Cerebellar nuclear complex (tissue), 1 donor: ENCODE measurements at places on chromosomes 7 and 10.

DNA sequence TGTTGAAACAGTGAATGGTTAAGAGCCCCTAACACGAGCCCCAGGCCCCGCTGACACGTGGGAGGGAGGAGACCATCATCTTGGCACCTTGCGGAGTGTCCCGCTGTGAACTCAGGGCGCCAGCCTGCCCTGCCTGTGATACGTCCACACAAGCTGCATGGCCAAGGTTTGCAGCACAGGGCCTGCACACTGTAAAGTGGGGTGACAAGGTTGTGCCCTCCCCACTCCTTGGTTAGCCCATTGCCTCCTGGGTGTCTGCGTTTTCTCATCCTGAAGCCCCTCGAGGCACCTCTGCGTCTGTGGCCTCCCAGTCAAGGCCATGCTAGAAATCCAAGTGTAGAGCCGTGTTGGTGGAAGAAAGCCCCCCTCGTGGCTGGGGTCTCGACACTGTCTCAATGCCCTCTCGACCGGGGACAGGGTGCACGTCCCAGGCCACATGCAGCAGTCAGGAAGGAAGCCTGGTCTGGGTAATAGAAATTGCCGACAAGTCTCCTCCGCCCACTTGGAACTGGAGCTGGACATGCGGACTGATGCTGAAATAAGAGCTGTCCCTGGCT lies 192.1 kb downstream of the DNAJB6 start:
- DNase-seq: no peak

DNA sequence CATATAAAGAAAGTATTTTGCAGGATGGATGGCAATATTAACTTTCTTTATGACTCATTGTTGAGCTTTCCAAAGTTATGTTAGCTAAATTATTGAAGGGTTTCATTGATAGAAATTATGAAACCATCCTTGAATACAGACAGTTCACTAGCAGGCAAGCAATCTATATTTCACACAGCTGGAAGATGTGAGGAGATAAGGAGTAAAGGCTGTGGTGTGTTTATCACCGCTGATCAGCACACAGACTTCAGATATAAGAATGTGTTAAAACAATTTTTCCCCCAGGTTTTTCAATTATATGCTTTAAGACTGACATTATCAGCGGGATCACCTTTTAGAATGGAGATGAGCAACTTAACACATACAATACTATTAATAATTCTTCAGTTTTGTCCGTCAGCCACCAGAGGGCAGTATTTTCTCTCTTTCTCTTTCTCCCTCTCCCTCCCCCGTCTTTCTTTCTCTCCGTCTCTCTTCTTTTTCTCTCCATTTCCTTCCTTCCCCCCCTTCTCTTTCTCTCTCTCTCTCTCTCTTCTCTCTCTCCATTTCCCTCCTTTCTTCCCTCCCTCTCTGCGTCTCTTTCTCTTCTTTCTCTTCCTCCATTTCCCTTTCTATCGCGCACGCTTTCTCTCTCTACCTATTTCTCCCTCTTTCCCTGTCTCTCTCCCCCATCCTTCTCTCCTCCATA lies 62.9 kb upstream of the FAM171A1 start:
- peak; percentile 58 for DNase-seq

GRCh38 chr10:85527616-85528317 lies 838.8 kb downstream of the GRID1 start:
- no peak for DNase-seq

GRCh38 chr7:20681258-20681882 lies 65.9 kb downstream of the ABCB5 start:
- no peak for DNase-seq

- DNase-seq: no peak
Observed at GRCh38 chr10:31317652-31318381, 1.2 kb upstream of the ZEB1 start.

DNA sequence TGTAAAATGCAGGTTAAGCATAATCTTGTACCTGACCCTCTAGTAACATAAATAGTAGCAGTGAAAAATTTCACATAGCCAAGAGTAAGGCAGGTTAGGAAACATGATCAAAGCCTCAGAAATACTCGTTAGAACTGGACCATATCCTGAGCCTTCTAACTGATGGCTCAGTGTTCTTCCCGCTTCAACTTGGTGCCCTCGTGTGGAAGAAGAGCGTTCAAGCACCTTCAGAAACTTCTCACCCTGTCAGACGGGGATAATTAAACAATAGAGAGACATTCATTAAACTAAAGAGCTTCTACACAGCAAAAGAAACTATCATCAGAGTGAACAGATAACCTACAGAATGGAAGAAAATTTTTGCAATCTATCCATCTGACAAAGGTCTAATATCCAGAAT lies 124.5 kb downstream of the MYOF start:
- no peak for DNase-seq

DNA sequence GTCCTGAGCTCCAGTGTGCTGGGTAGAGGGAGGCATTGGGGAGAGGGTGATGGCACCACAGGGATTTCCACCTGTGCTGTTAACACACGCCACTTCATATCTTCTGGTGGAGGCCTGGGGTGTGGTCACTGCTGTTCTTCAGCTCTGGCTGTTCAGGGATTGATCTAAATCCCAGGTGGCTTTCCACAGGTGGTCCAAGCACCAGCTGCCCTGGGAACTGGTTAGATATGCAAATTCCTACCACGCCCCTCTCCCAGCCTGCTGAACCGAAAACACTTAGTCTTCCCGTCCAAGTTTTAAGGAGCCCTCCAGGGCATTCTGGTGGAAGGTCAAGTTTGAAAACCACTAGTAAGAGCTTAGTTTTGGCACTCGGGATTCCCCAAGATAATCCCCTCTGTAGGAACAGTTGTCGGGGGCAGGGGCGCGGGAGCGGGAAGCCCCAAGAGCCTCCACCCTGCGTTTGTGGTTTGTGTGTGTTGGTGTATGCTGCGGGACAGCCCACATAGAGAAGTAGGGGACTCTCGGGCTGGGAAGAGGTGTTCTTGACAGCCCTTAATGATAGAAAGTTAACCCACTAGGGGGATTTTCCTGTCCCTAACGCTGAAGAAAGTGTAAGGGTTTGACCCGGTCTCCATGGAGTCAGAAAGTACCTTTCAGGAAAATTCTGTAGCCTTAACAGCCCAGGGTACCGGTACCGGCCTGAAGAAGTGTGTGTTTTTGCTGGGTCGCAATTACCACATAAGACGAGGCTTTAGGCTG lies 5.1 kb downstream of the DEPP1 start:
- no peak for DNase-seq

DNA sequence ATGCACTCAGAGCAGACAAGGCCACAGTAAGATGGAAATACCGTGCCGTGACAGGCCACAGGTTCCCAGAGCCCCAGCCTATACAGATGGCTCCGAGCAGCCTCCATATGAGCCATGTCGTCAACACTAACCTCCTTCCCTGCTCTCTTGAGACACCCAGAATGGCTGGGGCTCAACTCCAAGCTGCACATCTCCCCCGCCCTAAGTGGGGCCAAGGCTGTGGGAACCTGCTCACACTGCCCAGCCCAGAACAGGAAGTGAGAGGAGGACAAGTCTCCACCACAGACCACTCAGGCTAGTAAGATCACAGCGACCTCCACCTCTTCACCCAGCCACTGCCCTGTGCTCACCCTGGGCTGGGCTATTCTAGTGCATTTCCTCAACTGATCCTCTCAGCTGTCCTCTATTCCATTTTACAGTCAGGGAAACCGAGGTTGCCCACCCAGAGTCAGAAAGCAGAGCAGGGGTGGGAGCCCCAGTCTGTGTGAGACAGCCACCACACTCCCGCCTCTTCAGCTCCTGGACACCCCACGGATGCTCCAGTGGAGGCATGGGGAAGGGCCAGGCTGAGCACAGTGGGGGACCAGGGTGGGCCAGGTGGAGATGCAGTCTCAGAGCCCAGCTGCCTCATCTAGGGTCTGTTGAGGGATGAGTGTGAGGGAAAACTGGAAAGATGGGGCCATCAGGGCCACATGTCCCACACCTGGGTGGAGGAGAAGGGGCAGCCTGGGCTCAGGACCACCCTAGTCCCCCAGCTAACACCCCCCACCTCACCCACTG lies 11.6 kb downstream of the GRID1 start:
- no peak for DNase-seq

DNA sequence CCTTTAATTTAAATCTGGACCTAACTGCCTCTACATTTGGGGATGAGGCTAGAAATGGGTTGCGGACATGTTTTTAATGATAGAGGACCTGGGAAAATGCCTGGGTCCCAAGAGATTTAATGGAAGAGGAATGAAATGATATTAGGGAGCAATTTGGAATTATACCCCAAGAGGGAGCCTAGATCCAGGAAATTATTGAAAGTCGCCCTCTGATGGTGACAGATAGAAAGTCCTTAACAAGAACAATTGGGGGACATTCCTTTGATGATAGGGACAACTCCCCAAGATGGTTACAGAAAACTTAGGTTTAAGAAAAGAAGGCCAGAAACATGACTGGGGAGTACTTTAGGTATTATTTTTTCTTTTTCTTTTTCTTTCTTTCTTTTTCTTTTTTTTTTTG lies 9.5 kb upstream of the TSGA13 start:
- DNase-seq: no peak

GRCh38 chr7:106110238-106110560 lies 1.9 kb downstream of the SYPL1 start:
- DNase-seq: no peak

- DNase-seq: no peak
Observed at GRCh38 chr10:10995120-10995519, 22.6 kb upstream of the CELF2 start.

GRCh38 chr7:84822941-84823510 lies 363.8 kb downstream of the SEMA3D start:
- DNase-seq: no peak

- DNase-seq: no peak
Observed at GRCh38 chr10:22058201-22058600, 54.7 kb upstream of the DNAJC1 start.

- DNase-seq: no peak
Observed at GRCh38 chr7:106203473-106203872, 81.3 kb downstream of the NAMPT start.

DNA sequence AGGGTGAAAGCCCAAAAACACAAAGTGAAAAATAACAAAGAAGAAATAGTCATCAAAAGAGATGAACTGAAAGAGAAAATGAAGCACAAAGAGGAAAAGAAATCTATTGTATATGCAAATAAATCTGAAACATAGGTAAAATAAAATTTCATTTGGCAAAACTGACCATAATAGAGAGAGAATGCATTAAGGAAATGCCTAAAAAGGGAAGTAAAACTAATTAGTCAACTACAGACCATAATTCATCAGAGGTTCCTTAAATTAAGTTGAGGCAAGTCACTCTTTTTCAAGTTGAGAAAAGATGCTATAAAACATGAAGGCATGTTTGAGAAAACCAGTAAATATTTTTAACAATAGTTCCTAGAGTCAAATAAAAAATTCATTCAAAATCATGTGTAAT lies 233.3 kb downstream of the LRRN3 start:
- DNase-seq: no peak

- peak; percentile 90 for DNase-seq
Observed at GRCh38 chr7:767580-767940, 40.5 kb upstream of the PRKAR1B start.

DNA sequence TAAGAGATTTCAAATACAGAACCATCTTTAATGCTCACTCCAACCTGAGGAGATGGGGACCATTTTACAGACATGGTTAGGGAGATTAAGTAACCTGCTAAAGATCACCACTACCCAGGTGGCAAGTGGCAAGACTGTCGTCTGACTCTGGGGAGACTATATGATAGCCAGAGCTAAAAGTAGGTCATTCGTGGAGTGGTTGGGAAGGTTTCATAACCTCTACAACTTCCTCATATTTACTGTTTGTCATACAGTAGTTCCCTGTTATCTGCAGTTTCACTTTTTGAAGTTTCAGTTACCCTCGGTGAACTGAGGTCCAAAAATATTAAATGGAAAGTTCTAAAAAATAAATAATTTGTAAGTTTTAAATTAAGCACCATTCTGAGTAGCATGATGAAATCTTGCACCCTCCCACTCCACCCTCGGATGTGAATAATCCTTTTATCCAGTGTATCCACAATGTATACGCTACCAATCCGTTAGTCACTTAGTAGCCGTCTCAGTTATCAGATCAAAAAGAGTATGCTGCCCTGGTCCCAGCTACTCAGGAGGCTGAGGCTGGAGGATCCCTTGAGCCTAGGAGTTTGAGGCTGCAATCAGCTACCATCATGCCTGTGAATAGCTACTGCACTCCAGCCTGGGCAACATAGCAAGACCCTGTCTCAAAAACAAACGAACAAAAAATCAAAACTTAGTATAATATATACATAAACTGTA lies 14.9 kb upstream of the LGI1 start:
- no peak for DNase-seq

- no peak for DNase-seq
Observed at GRCh38 chr7:79770970-79771369, 317.5 kb upstream of the MAGI2 start.

- no peak for DNase-seq
Observed at GRCh38 chr7:19899529-19899928, 126.1 kb upstream of the TMEM196 start.

GRCh38 chr10:88874281-88874680 lies 5.8 kb upstream of the STAMBPL1 start:
- DNase-seq: no peak

DNA sequence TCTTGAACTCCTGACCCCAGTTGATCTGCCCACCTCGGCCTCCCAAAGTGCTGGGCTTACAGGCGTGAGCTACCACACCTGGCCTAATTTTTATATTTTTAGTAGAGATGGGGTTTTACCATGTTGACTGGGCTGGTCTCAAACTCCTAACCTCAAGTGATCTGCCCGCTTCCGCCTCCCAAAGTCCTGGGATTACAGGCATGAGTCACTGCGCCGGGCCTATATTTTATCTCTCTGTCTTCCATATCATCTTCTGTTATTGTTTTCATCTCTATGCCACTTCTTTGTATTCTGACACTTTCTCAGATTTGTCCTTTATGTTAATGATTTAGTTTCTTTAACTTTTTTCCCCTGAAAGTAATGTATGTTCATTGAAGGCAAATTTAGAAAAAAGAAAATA lies 55.0 kb upstream of the FMC1 start:
- DNase-seq: no peak

DNA sequence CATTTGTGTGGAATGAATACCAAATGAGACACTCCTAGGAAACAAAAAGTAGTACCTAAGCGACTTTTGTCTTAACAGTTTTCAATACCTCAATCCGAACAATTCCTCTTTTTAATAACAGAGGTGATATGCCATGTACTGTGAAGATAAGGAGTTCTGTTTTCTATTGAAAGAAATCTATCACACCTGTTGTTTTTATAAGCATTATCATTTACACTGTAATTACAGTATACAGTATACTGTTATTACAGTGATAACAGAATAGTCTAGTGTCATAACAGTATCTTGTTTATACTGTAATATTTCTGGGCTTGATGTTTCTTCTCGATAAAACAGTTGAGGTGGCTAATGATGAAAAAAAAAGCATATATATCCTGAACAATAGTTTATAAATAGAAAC lies 9.4 kb upstream of the RHOBTB1 start:
- no peak for DNase-seq

GRCh38 chr7:149716007-149716931 lies 57.1 kb downstream of the ZNF467 start:
- DNase-seq: no peak
